ENCODE measurements at places on chromosomes 2 and 18. TPM values are rescaled to one million over a fixed set of nuclear protein-coding genes. Genes with fewer than 3 reads are reported as not detected.

Gene AUP1
- 108 TPM for total RNA-seq

Gene IL36A
- not detected for total RNA-seq

Gene XDH
- 75.4 TPM for total RNA-seq

Gene DSC3
- total RNA-seq = 0.61 TPM

DNA sequence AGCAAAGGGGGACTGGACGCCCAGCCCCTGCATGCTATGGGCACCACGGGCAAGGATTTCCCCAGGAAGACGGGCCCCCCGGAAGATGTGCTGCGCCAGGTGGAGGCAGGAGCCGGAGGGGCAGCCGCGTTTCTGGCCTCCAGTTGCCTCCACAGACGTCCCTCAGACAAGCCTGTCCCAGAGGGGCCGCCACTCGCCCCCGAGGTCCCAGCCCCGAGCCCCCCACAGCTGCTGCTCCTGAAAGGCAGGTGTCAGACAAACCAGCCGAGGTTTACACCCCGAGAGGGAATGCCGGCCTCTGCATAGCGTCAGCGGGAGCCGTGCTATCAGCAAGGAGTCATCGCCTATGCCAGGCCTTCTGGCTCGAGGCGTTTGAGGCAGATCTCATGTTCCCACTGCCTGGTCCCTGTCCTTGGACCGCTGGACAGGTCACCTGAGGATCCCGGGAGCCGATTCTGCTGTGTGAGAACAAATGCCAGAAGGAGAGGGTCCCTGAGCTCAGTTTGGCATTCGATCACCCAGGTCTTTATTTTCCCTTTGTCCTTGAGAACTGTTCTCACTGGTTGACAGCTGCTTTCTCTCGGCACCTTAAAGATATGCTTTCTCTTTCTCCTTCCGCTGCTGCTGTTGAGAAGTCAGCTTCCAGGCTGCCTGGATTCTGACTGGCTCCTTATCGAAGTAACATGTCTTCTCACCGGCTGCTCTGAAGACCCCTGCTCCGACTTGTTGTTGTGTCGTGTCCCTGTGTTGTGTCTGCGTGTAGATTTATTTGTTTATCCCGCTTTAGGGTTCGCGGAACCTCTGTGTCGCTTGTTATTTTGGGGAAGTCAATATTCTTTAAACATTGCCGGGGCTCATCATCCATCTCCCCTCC is 20.6 kb downstream of the CROCC2 start:
- DNase-seq = no peak

DNA sequence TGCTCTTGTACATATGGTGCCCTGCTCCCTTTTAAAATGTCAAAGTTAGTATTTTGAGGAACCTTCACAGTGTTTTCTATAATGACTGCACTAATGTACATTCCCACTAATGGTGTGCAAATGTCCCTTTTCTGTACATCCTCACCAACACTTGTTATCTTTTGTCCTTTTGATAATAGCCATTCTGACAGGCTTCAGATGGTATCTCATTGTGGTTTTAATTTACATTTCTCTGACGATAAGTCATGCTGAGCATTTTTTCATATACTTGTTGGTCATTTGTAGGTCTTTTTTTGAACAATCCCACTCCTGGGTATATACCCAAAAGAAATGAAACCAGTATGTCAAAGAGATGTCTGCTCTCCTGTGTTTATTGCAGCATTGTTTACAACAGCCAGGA is 268.3 kb downstream of the FBXO15 start:
- DNase-seq = no peak

- no peak for DNase-seq
Measured at GRCh38 chr2:126909781-126910180, 11.1 kb downstream of the TEX51 start.

GRCh38 chr2:183868707-183869106 is 729.6 kb upstream of the ZNF804A start:
- no peak for DNase-seq

- no peak for DNase-seq
Measured at GRCh38 chr18:32922951-32923430, 150.2 kb upstream of the KLHL14 start.

DNA sequence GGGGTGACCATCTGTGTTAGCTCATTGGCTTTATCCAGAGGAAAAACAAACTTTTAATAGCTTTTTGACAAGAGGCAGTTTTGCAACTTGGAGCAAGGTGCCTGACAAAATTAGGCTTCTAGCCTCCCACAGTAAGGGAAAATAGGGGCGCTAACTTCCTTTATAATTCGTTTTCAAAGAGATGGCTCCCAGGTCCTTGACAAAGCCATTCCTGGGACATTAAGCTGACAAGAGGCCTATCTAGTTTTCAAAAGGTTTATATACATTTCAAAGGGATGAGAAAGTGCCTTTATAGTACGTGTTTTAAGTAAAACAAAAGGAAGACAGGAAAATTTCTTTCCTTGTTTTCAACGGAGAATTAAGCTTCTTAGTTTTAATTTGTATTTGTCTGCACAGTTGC is 159.4 kb upstream of the GCFC2 start:
- no peak for DNase-seq

- no peak for DNase-seq
Measured at GRCh38 chr2:159735648-159736047, 23.3 kb downstream of the MARCHF7 start.

DNA sequence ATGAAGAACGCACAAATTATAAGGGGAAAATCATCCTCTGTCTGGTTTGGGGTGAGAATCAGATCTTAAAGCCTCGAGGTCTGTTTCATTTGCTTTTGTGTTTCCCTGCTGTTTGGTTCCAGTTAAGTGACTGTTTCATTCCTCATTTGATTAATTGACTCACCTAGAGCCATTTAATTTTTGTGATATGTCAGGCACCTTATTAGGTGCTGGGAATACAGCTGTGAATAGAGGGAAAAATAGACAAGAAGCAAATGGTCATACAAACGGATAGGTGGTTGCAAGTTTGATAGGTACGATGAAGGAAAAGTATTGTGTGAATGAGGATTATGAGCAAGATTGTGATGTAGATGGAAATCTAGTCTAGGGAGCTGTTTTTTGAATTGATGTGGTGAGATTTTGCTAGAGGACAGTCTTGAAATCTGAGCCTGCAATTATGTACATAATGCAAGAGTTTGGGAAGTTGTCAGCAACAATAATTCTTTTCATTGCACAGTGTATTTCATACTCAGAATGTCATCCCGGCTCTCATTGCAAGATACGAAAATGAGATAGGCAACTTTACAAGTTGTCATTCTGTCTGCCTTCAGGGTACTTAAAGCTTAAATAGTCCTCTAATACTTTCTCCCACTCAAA is 2.2 kb downstream of the ACSL3 start:
- DNase-seq = no peak

DNA sequence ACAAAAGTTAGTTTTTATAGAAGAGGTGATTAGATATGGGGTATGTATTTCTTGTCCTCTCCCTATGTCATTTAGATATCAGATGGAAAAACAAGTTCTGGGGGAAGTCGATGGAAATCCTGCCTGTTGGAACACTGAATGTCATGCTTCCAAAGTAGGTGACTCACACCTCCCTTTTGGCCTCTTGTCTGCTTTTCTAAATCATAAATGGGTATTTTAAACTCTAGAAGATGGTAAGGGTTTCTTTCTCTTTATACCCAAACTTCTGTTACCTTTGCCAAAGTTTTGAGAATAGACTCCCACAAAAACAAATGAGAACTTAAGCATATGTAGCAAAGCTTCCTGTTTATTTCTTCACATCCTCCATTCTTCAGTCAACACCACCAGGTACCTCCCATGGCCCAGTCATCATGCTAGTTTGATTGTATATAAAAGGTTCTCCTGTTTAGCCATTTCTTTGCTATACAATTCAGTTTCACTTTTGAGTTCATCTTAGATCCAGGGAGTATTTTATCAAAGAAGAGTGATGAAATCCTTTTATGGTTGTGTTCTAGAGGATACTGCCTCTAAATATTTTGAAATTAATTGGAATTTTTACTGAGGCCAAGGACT is 63.9 kb downstream of the PRKRA start:
- DNase-seq = no peak

- DNase-seq = no peak
Measured at GRCh38 chr2:219959471-219959870, 332.0 kb downstream of the SLC4A3 start.

- peak; percentile 37 for DNase-seq
Measured at GRCh38 chr2:212538305-212539071, at the start of gene ERBB4. Gene ERBB4 (minus strand): TSS chr2:212538802. CDS start chr2:212538530, 272 bp downstream.

DNA sequence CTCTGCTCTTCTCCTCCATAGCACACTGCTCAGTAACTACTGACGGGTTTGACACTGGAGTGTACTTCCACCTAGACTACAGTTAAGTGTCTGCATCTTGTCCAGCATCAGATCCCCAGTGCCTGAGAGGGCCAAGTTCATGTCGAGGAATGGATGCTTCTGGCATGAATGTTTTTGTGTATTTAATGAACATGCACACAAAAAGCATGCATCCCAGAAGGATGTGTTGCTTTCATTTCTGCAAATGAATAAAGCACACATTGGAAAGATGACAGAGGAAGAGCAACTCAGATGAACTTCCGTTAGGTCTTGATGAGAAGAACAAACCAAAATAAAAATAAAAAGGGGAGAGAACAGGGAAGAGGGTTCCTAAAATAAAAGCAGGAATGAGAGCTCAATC is 27.9 kb downstream of the C2orf49 start:
- DNase-seq = no peak

DNA sequence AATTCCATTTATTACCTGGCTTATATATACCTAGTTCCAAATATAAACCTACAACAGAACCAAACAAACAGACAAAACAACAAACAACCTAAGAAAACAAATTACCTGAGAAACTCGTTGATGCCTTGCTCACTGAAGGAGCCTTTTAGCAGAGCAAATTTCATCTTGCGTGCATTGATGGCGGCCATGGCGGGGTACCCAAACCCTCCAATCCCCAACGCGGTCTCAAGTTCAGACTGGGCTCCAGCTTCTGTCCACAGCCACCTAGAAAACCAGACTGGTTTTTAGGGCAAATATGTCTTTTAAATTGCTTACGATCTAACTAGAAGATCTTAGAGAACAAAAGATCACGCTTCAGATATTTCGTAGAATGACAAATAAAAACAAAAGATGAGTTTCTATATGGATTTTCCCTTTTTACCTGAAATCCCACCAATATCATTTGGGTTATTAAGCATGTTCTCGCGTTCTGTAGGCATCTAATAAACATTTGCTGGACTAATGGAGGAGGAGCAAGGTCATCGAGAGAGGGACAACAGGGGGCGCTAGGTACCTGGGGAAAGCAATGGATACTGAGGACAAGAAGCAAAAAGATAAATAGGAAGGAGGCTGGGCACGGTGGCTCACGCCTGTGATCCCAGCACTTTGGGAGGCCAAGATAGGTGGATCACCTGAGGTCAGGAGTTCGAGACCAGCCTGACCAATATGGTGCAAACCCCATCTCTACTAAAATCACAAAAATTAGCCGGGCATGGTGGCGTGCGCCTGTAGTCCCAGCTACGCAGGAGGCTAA is 25.2 kb downstream of the PDIA6 start:
- no peak for DNase-seq

DNA sequence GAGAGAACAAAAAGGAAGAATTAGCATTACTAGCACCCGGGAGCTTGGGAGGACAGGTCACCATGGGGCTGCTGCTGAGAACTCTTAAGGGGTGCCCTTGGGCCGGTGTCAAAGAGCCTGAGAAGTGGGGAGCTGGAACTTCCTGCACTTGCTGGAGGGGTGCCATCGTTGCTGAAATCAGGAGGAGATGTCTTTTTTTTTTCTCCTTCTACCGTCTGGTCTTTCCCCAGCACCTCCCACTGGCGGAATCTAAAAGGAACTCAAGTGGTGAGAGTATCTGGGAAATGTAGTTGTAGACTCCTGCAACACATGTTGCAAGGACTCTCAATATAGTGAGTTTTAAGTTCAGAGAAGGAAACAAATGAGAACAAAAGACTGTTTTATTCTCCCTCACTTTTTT is 6.1 kb upstream of the AMMECR1L start:
- DNase-seq = no peak

- DNase-seq = no peak
Measured at GRCh38 chr2:45681675-45682074, 30.2 kb downstream of the PRKCE start.

GRCh38 chr2:128445523-128445900 is 126.8 kb upstream of the HS6ST1 start:
- DNase-seq = no peak

DNA sequence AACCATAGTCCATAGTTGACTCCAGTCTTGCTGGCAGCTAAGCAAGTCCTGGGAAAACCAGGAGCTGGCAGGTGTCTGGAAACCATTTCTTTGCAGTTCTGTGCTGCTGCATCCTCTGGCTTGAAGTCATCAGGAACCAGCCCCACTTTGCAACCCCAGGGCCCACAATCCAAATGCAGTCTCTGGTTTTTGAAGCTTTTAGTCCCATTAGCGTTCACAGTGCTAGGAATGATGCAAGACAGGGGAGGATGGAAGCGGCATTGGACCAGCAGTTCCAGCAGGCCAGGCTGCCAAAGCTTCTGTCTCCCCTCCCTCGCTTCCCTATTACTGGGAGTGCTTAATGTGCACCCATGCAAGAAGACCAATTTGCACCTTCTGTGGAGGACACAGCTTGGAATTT is 106.4 kb downstream of the ZBTB7C start:
- DNase-seq = no peak

GRCh38 chr2:160044728-160045127 is 17.7 kb downstream of the PLA2R1 start:
- DNase-seq = no peak

DNA sequence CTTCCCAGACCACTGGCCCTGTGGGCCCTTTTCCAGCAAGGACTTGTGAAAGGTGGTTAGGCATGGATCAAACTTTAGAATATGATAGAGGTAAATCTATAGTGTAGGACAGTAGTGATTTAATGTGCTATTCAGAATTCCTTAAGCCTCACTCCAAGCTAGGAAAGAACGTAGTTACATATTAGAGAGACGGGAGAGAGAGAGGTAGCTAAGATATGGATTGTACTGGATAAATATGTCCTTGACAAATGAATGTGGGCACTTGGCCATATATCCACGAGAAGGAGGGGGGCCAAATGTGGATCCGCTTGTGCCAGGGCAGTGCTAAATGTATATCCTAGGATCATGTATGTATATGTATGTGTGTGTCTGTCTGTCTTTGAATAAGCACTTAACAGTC is 6.5 kb downstream of the KCNJ3 start:
- no peak for DNase-seq

Data from mucosa of descending colon (tissue), 3 donors.